ENCODE measurements at places on chromosomes 4 and X.

DNA sequence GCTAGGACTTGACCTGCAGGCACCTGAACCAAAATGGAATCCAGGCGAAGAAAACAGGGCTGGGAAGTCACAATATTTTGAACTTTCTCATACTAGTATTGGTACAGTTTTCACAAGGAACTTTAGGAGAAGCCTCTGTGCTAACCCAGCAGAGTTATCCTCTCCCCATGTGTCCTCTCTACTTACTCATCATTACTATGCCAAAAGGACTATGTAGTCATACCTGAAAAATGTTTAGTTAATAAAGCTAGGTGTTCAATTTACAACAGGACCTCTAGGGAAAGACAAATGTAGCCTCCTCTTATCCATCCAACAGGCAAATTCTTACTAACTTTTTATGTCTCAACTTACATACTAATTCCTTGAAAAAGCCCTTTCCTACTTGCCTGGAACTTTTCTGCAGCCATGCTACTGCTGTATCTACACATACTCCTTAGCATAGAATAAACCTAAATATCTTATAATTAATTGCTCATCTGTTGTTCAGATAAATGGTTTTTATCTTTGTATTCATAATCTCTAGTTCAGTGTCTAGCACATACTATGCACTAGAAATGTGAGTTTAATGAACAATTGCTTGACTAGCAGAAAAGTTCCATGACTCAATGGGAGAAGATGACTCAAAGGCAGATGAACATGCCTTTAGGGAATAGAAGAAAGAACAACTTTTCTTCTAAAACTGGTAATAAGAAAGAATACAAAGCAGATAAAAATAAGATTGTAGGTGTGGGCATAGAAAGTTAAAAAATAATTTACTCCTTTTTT lies 215.5 kb upstream of the VEGFC start:
- no peak for DNase-seq

DNA sequence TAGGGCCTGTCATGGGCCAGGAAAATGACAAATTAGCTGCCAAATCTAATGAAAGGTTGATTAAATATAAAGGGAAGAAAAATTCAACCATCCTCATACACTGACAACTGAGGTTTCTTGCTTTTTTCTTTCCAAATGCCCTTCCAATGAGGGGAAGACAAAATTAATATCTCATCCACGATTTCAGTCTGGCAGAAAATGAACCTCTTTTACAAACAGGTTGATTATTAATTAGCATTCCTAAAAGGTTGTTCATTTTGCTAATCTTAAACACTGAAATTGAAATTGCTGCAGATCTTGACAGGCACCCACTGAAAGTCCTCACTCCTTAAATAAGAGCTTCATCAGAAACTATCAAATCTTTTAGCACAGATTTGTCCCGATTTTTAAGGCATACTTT lies 45.5 kb downstream of the NPFFR2 start:
- no peak for DNase-seq

DNA sequence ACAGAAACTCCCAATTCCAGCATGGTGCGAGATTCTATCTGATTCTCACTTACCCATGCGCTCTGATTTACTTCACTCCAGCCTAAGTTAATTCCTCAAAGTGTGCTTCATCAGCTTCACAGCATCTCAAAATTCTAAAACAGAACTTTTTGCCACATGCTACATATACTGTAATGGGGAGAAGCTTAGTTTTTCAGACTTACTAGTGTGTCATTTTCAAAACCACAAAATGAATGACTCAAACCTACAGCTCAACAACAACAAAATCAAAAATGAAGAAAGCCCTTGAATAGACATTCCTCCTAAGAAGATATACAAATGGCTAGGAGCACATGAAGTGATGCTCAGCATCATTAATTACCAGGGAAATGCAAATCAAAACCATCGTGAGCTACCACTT lies 14.9 kb downstream of the IRF2 start:
- DNase-seq: no peak

GRCh38 chr4:74365761-74366160 lies 816 bp downstream of the EREG start:
- DNase-seq: peak; percentile 12

- DNase-seq: no peak
These were observed 456.1 kb downstream of the FGF13 start for GRCh38 chrX:138255373-138255772.

Data from pancreas (tissue), 10 donors.